ENCODE measurements at places on chromosomes 16 and 17. TPM values are rescaled to one million over a fixed set of nuclear protein-coding genes. Genes with fewer than 3 reads are reported as not detected.

- no peak for DNase-seq
Observed at GRCh38 chr16:75566758-75567255, 628 bp downstream of the GABARAPL2 start.

DNA sequence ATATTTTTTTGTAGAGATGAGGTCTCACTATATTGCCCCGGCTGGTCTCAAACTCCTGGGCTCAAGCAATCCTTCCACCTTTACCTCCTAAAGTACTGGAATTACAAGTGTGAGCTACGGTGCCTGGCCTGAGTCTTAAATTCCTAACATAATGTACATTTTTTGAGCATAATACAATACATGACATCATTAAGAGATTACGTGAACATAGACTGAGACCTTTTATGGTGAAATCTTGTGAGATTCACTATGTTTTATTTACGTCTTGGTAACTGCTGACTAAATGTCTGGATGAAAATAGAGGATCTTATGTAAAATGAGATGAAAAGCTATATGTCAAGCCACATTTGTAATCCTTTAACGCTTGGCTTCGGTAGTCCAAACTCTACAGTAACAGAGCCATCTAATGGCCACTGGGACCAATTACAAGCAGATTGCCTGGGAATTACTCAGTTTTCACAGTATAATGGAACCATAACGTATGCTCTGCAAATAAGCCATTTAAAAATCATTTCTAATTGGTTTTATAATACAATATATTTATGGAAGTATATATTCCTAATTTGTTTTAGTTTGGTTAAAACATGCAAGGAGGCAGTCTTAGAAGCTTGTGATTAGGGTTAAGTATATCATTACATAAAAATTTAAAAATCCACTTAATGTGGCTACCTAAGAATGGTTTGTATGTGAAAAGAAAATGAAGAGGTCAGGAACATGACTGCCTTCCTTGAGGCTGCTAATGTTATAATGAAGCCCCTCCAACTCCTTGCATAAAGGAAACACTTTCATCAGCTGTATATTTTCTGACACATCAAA, 8.1 kb upstream of the EFCAB13 start:
- DNase-seq = peak; percentile 70

GRCh38 chr17:9628509-9628908, 16.8 kb upstream of the USP43 start:
- no peak for DNase-seq

DNA sequence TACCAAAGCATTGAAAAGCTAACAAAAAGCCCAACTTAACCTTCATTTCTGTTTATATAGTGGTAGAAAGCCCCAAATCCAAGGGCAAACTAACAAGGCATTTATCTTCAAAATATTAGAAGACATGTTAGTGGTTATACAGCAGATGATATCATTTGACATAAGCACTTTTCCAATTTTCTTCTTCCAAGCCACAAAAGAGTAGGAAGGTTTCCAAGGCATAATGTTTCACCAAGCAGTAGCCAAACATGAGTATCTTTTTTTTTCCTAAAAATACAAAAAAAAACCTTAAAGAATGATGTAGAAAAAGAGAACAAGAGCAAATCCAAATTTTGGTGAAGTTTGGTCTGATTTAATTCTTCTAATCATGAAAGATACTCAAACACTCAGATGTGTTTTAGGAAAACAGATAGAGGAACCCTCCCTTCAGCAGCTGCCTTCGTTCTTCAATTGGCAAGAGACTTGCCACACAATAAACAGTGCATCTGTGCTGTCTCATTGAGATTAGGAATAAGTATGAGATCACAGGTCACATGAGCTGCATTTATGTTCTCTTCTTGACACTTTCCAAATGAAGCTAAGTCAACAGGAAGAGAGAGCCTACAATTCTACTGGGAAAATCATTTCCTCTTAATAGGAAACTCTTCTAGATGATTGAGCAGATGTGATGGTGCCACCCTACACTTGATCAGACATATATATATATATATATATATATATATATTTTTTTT, 106.7 kb downstream of the TTC19 start:
- DNase-seq = peak; percentile 24

DNA sequence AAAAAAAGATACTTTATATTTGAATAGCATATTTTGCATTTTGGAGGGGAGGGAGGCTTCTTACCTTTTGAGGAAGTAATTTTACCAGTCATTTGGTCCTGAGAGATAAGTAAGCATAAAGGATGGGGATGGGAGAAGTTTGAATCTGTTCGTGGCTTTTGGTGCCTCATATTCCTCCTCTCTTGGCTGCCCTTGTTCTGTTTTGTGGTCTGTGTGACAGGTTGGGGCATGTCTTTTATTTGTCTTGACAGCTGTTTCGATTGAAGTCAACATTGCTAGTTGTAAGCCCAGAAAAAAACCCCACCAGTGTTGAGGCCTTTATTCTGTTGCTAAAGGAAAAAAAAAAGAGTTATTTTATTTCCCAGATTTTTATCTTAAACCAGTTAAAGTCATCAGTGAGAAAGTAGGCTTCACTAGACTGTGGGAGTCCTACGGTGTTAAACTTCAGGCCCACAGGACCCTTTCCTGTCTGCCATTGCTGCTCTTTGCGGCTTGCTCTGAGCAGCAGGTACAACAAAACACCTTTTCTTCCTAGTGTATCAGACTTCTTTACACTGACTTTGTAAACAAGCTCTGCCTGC, 11.4 kb downstream of the SLC7A6 start:
- DNase-seq = no peak

GRCh38 chr17:40819528-40820125, 2.8 kb downstream of the KRT10 start:
- DNase-seq = peak; percentile 14

- no peak for DNase-seq
Observed at GRCh38 chr16:12283596-12283995, 307.1 kb downstream of the SNX29 start.

DNA sequence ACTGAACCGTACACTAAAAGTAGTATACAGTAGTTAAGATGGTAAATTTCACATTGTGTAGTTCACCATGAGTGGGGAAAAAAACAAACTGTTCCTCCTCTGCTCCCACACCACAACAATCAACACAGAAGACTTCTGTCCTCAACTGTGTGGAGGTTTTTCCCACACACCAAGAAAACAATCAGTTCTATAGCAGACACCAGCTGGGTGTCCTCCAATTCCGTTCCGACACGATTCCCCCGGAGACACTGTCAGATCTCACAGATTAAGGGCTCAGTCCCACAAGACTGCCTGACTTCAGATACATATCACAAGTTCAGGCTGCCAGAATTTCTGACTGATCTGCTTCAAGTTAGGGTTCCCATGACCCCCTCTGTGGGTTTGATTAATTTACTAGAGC, 31.8 kb downstream of the BBS2 start:
- DNase-seq = no peak

DNA sequence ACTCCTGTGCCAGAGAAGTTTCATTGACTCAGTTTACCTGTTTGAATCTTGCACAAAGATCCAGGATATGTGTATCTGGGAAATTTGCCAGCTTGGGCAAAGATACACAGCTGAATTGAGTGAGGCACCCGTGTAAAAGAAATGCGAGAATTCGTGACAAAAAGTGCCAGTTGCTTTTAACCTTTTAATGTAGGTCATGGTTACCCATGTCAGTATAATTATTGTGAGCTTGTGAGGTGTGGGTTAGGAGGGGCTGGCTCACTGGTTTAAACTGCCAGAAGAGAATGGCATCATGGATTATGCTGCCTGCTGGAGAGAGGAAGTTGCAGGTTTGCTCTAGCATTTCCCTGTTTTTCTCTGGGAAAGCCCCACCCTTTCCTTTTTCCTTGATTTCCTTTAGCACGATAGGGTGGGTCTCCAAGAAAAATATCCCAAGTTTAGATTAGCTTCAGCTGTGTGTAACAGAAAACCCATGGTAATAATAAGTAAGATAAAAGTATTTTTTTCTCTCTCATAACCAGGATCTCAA, 24.8 kb upstream of the NDRG4 start:
- no peak for DNase-seq

GRCh38 chr16:29256501-29256981, 150.0 kb downstream of the NPIPB11 start:
- DNase-seq = no peak

DNA sequence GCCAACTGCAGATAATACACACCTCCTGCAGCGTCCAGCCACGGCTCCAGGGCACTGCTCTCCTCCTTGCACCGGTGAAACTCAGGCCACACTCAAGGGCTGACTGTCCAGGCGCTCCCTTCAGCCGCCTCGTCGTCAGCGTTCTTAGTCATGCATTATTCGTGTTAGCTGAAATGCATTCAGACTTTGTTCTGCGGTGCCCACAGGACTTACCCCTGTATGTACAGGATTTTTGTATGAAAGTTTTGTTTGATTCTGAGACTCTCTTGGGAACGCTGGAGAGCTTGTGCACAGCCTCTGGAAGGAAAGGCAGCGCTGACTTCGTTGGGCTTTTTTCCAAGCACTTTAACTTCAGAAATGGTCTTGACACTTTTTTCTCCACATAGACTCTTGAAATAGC, 22.1 kb downstream of the CIBAR2 start:
- no peak for DNase-seq

DNA sequence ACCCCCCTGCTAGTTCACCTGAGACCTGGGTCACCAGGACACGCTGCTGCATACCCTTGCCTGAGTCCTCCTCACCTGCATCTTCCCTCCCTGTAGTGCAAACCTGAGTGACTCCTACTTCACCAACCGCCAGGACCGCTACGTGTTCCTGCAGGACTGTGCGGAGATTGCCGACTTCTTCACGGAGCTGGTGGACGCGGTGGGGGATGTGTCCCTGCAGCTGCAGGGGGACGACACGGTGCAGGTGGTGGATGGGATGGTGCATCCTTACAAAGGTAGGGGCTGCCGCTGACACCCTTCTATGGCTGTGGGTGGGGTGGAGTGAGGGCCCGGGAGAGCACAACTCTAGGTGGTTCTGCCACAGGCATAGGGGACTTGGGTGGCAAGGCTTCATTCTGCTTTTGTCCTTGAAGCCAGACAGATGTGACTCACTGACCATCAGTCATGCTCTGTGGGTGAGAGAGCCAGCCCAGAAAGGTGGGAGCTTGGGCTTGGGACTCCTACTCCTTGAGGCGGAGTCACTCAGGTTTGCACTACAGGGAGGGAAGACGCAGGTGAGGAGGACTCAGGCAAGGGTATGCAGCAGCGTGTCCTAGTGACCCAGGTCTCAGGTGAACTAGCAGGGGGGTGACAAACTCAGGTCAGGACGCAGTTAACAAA, 22.3 kb downstream of the PGS1 start:
- no peak for DNase-seq

DNA sequence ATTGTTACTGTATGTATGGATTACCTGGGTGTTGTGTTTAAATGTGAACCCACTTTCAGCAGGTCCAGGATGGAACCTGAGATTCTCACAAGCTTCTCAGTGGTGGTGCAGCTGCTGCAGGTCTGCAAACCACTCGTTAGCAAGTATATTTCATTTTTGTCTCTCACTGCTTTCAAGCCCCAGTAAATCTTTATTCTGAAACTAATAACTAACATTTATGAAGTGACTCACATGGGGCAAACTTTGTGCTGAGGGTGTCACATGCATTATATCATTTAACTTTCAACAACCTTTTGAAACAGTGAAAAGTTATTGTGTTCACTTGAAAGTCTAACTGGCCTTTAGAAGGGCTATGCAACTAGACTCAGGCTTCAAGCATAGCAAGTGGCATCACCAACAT, 98.9 kb upstream of the DYNLRB2 start:
- DNase-seq = no peak

- peak; percentile 78 for DNase-seq
Observed at GRCh38 chr16:1333149-1333812, at the start of gene BAIAP3. Gene BAIAP3, plus strand, starts transcription at chr16:1333645. Its CDS starts 4,905 bp downstream, at chr16:1338550.

- DNase-seq = peak; percentile 15
Observed at GRCh38 chr16:77171745-77172635, 19.0 kb upstream of the MON1B start.

DNA sequence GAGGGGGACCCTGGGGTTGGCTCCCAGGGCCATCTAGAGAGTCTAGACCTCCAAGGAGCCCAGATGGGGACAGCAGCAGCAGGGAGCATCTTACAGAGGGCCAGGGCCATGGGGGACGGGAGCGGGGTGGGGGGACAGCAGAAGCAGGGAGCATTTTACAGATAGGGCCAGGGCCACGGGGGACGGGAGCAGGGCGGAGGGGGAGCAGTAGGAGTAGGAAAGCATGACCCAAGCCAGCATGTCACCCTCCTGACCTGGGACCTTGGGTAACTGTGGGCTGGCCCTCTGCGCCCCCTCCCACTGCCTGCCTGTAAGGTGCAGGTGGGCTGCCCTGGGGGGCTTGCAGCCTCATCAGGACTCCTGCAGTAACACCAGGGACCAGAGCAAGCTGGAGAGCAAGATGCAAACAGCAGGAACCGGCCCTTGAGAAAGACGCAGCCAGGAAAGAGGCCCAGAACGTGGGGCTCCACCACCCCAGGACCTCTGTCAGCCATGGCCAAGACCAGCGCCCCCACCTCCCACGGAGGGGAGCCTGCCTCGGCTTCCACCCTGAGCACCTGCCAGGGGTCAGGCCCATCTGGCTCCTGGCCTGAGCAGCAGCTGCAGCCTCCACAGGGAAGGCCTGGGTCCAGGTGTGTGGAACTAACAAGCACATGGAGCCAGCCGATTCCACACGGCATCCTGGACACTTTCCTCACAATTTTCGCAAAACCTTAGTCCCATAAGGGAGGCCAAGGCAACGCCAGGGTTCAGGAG, 2.4 kb downstream of the ZNF598 start:
- DNase-seq = no peak

GRCh38 chr16:51359141-51359955, 208.3 kb upstream of the SALL1 start:
- DNase-seq = peak; percentile 16

DNA sequence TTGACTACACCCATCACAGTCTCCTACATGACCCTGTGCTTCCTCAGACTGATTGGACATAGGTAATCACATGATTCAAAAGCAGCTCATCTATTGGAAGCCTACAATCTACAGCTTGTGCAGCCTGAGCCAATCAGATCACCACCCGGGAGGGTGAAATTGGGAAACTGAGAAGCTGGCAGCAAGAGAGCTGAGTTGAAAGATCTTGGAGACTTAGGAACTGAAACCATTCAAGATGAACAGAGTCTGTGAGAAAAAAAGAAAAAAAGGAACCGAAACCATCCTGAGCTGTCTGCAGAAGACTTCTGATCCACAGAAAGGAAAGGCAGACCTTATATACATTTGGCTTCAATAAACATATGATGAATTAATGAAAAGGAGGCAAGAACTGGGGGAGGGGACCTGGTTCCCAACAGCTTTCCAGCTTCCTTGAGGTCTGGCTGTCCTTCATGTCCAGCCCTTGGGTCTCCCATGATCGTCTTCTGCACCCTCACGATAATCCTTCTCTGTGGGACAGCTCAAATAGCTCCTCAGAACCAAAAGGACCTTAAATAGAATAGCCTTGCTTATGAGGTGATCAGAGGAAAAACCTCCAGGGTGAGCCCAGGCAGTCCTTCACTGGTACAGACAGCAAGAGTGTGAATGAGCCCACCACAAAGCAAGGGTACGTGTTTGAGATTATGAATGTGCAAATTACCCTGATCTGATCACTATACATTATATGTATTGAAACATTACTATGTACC, 32.6 kb downstream of the PLXDC1 start:
- no peak for DNase-seq

Gene KRTAP16-1
- not detected for total RNA-seq

Gene GP2
- under 0.01 TPM for total RNA-seq

Gene SLFN13
- under 0.01 TPM for total RNA-seq

Gene ABAT
- 110 TPM for total RNA-seq

Gene ATP6V0C
- 10.6 TPM for total RNA-seq

Gene ARHGDIG
- 51.4 TPM for total RNA-seq

Data from frontal cortex (tissue), 4 donors.